Glutamatergic neuron (in vitro differentiated cells): ENCODE measurements at places on chromosomes 6 and 20.
A peak's percentile ranks its signal among the peaks of the same experiment; 100 is the strongest.

- peak; percentile 35 for DNase-seq
These were observed 312.5 kb downstream of the EYA4 start for GRCh38 chr6:133553652-133554051.

DNA sequence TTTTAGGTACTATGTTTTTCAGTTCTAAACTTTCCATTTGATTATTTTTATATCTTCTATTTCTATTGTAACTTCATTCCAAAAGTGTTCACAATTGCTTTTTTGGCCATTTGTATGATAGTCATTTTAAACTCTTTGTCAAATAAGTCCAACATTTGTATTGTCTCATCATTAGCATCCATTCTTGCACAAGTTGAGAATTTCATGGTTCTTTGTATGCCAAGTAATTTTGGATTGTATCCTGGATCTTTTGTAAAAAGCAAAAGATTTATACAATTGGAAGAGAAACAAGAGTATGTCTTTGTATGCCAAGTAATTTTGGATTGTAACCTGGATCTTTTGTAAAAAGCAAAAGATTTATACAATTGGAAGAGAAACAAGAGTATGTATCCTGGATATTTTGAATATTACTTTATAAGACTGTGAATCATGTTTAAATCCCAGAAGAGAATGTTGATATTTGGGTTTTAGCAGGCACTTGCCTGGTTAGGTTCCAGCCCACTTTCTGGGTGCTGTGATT, 36.9 kb upstream of the NT5E start:
- DNase-seq: no peak

DNA sequence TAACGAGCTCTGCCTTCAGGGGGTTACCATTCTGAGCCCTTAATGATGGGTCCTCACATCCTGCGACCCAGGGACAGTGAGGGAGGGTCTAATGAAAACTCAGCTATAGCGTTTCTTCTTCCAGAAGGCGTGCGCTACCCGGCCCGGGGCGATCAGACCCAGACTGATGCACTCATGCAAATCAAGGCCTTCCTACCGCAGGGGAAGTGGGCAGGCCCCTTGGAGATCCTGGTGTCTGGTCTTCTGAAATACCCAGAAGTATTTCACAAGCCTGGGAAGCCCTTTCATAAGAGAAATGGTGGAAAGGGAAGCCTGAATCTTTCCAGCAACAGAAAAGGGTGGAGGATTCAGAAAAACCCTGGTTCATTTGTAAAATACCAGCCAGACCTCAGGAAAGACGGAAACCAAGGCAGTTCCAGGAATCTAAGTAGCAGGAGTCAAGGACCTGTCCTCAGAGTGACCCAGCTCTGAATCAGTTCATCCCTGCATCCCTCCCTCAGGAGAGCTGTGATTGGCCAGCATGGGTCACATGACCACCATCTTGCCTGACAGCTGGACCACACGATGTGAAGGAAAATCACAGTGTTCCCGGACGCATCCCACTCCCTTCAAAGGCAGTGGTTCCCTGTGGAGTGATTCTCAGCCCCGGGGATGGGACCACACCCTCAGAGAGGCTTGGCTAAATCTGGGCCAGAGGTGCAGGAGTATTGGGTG, 12.7 kb downstream of the BFSP1 start:
- DNase-seq: peak; percentile 66

DNA sequence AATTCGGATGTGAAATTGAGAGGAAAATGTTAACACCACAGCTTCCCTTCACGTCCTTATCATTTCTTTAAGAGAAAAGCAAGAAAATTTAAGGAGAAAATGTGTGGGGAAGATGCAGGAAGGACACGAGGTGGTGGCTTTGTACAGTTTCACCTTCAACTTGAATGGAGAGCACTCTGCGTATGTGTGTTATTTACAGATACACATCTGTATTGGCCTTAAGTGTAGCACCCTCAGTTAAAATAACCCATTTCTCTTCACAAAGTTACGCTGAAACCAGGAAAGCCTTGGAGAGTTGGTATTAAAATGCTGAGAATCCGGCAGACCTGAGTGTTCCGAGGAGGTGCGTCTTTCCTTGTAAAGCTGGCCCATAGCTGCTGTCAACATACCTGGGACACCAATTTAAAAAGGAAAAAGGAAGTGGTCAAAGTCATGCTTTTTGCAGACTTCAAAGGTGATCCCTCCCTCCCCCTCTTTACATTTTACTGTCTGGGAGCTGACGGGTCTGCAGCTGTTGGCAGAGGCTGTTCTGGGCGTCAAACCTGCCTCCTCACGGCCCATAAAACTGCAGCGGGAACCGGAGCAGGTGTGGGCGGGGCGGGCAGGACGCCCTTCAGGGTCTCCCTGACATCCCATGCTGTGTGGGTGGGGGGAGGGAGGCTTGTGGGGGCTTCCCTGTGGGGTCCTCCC, 61.3 kb upstream of the TBXT start:
- no peak for DNase-seq

- DNase-seq: no peak
These were observed 234.2 kb upstream of the ECI2 start for GRCh38 chr6:4369616-4370015.

- no peak for DNase-seq
These were observed 23.8 kb downstream of the FKBP5 start for GRCh38 chr6:35664945-35665344.

GRCh38 chr6:149053848-149054558, 263.5 kb upstream of the TAB2 start:
- peak; percentile 46 for DNase-seq

GRCh38 chr20:7859356-7859802, 80.9 kb downstream of the HAO1 start:
- DNase-seq: no peak

DNA sequence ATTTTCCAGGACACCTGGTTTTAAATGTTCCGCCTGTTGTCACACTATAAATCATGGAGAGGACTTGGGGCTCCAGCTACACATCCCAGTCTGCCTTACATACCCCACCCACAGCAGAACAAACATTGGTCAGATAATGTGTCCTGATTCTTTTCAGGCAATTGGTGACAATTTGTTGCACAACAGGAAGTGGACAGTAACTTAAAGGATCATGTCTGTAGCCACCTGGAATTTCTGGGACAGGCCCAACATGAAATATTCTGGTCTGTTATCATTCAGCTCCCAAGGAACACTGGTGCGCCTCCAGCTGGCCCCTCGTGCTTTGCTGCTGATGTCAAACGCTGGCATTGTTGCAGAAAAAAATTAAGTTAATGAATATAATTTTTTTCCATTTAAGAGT, 117.2 kb downstream of the SOBP start:
- no peak for DNase-seq

DNA sequence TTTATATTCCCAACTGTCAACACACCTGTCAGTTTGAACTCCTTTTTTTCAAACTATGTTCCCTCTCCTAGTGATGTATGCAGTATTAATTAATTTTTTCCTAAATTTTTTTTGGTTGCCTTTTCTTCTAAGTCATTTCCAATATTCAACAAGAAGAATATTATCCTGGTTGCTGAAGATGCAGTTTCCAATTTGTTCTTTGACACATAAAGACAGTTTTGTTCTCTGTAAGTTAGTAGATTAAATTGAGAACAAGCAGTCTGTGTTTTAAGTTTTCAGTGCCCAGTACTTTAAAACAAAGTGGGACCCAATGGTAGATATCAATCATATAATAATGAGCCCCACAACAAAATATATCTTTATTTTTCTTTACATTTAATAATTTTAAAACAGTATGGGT, 47.3 kb downstream of the GJA1 start:
- no peak for DNase-seq

GRCh38 chr6:154301839-154302752, 54.5 kb downstream of the IPCEF1 start:
- no peak for DNase-seq

- no peak for DNase-seq
These were observed 14.7 kb downstream of the FKBP1A start for GRCh38 chr20:1377984-1378734.

DNA sequence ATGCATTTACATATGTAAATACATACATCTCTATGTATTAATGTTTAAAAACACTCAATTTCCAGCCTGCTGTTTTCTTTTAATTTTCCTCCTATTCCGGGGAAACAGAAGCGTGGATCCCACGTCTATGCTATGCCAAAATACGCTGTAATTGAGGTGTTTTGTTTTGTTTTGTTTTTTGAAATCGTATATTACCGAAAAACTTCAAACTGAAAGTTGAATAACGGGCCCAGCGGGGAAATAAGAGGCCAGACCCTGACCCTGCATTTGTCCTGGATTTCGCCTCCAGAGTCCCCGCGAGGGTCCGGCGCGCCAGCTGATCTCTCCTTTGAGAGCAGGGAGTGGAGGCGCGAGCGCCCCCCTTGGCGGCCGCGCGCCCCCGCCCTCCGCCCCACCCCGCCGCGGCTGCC, 355 bp upstream of the BMP2 start:
- DNase-seq: no peak

- no peak for DNase-seq
These were observed 35.3 kb downstream of the ELOVL2 start for GRCh38 chr6:11008821-11009220.

DNA sequence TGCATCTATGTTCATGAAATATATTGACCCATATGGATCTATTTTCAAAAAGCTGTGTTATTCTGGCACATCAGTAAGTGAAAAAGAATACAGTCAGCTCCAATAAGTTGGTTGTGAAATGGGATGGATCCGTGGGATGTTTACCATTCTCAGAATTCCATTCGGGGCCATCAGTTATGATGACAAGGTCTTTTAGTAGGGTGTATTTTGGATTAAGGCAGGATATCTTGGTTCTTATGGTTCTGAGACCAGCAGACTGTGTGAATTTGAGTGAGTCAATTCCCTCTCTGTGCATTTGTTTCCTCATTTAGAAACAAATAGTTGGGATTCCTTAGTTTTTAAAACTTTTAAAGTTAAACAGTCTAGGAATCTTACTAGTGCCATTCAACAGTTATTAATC, 287.4 kb downstream of the CD109 start:
- DNase-seq: no peak

DNA sequence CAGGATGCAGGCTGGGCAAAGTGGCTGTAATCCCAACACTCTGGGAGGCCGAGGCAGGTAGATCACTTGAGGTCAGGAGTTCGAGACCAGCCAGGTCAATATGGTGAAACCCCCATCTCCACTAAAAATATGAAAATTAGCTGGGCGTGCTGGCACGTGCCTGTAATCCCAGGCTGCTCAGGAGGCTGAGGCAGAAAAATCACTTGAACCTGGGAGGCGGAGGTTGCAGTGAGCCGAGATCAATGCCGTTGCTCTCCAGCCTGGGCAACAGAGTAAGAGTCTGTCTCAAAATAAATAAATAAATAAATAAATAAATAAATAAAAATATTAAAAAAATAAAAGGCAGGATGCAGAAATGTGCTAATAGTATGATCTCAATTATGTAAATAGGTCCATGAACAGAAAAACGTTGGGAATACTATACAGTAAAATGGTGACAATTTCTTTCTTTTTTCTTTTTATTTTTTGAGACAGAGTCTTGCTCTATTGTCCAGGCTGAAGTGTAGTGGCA, 8.4 kb upstream of the CBFA2T2 start:
- DNase-seq: no peak

- peak; percentile 68 for DNase-seq
These were observed 168.0 kb downstream of the HDGFL1 start for GRCh38 chr6:22737331-22737730.

DNA sequence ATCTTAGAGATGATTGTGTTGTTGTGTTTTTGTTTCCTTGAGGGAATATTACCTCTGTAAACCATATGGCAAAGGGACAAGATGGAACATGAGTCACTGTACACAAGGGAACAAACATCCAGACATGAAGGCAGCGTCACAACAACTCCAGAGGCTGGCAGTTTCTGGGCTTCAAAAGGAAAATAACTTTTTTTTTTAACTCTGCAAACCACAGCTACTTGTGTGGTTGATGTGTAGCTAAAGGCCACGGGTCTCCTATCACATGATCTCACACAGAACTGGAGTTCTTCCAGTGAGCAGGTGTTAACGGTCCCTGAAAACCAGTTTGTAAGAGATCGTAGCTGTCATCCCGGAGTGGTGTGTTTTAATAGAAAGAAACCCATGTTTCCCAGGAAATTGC, 33.2 kb upstream of the HBS1L start:
- DNase-seq: no peak

- no peak for DNase-seq
These were observed 29.6 kb downstream of the PMEPA1 start for GRCh38 chr20:57680131-57680716.

DNA sequence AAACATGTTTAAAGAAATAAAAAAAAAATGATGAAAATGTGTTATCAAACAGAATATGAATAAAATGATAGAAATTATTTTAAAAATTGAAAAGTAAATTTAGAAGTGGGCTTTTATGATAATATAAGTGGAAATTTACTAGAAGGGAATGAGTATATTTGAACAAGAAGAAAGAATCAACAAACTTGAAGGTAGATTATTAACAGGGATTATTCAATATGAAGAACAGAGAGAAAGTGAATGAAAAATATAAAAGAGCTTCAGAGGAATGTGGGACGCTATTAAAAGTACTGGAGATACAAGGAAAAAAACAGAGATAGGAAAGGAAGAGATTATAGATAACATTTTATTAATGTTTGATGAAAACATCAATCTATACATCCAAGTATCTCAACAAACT, 1014.4 kb upstream of the CITED2 start:
- DNase-seq: no peak

DNA sequence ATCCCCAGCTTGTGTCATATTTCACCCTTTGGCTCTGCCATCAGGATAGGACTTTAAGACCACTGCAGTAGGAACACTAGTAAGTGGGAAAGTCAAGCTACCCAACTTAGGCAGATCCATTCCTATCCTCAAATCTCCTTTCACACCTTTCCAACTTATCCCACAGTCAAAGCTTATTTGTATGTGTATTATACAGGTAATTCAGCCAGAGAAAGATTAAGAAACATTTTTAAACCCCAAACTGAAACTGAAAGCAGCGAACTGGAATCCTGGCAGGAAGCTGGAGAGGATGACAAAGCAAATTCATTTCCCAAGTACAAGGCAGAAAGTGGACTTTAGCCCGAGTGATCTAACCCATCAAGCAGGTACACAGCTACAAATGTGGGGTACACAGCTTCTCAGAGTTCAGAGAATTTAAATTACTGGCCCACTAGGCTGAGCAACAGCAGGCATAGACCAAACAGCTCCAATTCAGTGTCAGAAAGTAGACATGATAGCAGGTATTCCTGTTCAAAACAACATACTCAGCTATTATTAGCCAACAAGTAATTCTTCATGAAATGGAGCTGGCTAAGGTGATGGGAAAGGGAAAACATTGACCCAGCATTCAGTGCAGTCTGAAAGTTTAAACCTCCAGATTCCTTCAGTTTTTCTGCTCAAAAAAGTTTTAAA, 39.1 kb downstream of the ILRUN start:
- no peak for DNase-seq

DNA sequence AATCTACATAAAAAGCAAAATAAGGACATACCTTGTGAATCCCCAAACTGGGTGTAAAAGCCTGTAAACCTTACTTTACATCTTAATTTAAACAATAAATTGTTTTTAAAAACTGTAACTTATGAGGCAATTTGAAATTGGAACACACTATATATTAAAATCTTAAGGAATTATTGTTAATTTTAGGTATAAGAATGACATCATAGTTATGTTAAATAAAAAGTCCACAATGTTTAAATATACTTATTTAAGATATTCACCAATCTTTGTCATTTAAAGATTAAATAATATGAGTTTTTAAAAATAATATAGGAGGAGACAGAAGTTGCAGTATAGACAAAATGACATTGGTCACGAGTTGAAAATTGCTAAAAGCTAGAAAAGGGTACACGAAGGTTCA, 621.9 kb upstream of the POU3F2 start:
- no peak for DNase-seq

- no peak for DNase-seq
These were observed 29.5 kb downstream of the BEND6 start for GRCh38 chr6:56984361-56984760.
